ENCODE measurements at places on chromosomes 3 and 15.

DNA sequence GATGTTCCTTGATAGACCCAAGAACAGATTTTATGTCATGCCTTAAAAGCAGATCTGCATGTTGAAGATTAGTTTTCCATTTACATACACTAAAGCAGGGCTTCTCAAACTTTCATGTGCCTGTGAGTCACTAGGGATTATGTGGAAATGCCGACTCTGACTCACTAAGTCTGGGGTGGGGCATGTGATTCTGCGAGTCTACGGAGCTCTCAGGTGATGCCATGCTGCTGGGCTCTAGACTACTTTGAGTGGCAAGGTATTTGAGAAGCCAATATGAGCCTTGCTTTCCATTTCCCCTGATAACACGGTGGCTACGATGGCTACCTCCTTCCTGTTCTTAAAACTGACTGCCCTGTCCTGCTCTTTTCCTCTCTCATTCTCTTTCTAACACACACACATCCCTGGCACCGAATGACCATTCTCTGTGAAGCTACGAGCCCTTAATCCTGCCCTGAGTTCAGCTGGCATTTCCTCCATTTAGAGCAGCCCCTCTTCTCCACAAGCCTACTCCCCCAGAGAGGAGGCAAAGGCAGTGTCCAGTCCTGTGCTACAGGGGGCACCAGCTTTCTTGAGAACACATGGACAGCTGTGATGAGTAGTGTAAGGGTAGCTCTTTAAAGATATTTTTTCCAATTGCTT, 39.7 kb upstream of the PYGO1 start:
- DNase-seq, result no peak

DNA sequence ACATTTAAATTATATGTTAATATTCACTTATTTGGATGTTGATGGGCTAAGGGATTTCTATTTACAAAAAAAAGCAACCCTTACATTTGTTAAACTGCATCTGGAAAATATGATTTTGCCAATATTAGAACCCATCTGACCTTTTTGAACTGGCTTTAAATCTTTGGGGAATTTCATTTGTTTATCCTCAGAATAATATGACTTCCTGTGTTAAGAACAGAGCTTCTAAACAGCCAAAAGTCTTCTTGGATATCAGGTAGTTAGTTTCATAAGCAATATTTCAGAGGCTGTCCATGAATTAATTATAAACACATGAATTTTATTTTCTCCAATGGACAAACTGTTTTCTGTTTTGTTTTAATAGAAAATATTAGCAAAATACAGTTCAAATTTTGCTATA, 301.9 kb upstream of the AGTR1 start:
- no peak for DNase-seq

DNA sequence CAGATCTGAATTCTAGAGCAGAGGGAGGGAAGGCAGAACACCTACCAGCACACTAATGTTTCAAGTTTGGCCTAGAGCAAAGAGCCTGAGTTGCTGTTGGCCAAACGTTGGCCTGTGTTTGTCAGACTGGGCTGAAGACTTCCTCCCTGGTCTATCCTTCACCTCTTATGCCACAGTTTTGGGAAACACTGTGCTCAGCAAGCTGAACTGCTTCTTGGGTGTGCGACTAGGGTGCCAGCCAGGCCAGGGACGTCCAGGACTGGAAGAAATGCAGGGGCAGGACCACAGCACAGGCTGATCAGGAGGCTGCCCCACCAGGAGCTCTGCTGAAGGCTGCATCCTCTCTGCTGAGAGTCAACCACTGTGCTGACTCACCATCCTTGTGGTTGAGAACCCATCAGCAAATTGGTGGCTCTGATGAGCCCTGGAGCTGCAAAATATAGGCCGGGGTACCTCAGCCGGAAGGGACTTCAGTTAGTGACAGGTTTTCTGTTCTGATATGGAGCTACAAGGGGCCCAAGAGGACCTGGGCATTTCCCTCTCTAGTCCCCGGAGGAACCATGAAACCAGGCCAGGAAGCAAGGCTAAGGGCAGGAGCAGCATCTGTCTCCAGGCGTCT, 131.6 kb upstream of the RASGRP1 start:
- no peak for DNase-seq

DNA sequence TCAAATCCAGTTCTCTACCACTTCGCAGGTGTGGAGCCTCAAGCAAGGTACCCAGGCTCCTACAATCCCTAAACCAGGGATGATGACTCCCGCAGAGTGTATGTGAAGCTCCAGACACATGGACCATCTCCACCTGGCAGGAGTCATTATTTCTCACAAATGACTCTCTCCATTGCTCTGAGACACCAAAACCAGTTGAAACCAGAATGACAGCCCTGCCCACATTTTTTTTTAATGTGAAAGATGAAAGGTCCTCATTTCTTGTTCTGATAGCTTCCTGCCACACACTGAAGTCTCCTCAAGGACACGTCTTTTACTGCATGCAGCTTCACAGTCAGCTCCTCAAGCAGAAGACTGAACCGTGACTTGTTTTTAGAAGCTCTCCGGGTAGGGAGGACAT, 61.4 kb upstream of the ZBTB38 start:
- no peak for DNase-seq

Data from NCI-H2081 (cell line).